ENCODE measurements at places on chromosomes 7 and 10.

GRCh38 chr7:15291699-15292098 is 270.1 kb downstream of the AGMO start:
- no peaks in the 10 kb centered on the region for H3K27me3 ChIP-seq
- no peak for DNase-seq
- H3K27ac ChIP-seq, result no peak overlapping the region
- H3K36me3 ChIP-seq, result no peaks in the 10 kb centered on the region

DNA sequence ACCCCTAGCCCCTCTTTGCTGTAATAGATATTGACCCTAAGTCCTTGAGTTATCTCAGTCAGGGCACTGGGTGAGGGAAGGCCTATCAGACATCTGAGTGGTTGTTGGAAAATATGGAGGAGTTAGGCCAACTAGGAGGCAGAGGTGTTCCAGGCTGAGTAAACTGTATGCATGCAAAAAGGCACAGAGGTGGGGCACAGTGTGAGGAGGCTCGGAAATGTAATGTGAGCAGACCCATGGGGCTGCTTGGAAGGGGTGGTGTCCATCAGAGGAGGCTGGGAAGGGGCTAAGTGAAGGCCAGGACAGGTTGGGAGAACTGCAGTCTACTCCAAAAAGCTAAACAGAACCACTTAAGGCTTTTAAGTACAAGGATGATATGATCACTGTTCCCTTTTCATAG is 323.2 kb upstream of the BMPER start:
- H3K4me1 ChIP-seq, result no peaks in the 10 kb centered on the region
- no peaks in the 10 kb centered on the region for H3K27me3 ChIP-seq
- H3K36me3 ChIP-seq, result no peaks in the 10 kb centered on the region
- no peak overlapping the region for H3K27ac ChIP-seq
- H3K4me3 ChIP-seq, result no peak overlapping the region

GRCh38 chr10:69516316-69516715 is 56.9 kb downstream of the NEUROG3 start:
- no peaks in the 10 kb centered on the region for H3K36me3 ChIP-seq
- no peak overlapping the region for H3K4me3 ChIP-seq
- H3K27me3 ChIP-seq, result no peaks in the 10 kb centered on the region

GRCh38 chr10:102001435-102002068 is 54.4 kb downstream of the ARMH3 start:
- H3K27ac ChIP-seq, result no peak overlapping the region
- DNase-seq, result no peak
- no peak overlapping the region for H3K4me3 ChIP-seq

- no peak for DNase-seq
- H3K27ac ChIP-seq, result no peak overlapping the region
- peaks cover 7% of the 10 kb centered on the region for H3K4me1 ChIP-seq
- no peaks in the 10 kb centered on the region for H3K27me3 ChIP-seq
- H3K4me3 ChIP-seq, result no peak overlapping the region
Measured at GRCh38 chr7:110179037-110179436, 911.9 kb upstream of the LRRN3 start.

GRCh38 chr10:114374053-114374791 is 30.1 kb downstream of the AFAP1L2 start:
- H3K36me3 ChIP-seq, result no peaks in the 10 kb centered on the region
- DNase-seq, result no peak
- no peaks in the 10 kb centered on the region for H3K4me1 ChIP-seq
- H3K4me3 ChIP-seq, result no peak overlapping the region
- H3K27me3 ChIP-seq, result peaks cover 6% of the 10 kb centered on the region
- no peak overlapping the region for H3K27ac ChIP-seq

DNA sequence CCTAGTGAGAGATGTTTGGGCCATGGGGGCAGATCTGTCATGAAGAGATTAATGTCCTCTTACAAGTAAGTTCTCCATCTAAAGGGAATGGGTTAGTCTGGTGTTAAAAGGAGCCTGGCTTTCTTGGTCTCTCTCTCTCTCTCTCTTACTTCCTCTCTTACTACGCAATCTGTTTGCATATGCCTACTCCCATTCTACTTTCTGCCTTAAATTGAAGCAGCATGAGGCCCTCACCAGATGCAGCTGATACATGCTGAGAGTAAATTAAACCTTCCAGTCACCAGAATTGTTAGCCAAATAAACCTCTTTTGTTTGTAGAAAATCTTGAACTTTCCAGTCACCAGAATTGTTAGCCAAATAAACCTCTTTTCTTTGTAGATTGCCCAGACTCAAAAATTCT is 884.1 kb downstream of the NRG3 start:
- DNase-seq, result no peak
- no peak overlapping the region for H3K27ac ChIP-seq
- H3K27me3 ChIP-seq, result no peaks in the 10 kb centered on the region
- H3K4me3 ChIP-seq, result no peak overlapping the region

DNA sequence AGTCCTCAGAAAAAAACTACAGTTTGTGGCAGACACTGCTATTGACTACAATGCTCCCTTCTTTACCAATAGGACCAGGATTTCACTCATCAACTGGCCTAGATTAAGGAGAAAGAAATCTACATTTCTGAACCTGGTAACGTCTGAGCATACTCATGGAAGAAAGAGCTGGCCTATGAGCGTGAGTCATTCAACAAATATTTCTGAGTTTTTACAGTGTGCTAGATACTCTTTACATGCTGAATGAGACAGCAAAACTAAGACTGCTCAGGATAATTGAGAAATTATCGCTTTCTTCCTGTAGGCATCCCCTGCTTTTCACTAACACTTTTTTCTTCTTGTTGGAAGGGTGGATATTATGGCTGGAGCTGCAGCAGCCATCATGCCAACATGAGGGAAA is 609.7 kb downstream of the TNS3 start:
- H3K27me3 ChIP-seq, result no peaks in the 10 kb centered on the region
- no peak overlapping the region for H3K27ac ChIP-seq
- DNase-seq, result no peak
- H3K4me1 ChIP-seq, result no peaks in the 10 kb centered on the region

DNA sequence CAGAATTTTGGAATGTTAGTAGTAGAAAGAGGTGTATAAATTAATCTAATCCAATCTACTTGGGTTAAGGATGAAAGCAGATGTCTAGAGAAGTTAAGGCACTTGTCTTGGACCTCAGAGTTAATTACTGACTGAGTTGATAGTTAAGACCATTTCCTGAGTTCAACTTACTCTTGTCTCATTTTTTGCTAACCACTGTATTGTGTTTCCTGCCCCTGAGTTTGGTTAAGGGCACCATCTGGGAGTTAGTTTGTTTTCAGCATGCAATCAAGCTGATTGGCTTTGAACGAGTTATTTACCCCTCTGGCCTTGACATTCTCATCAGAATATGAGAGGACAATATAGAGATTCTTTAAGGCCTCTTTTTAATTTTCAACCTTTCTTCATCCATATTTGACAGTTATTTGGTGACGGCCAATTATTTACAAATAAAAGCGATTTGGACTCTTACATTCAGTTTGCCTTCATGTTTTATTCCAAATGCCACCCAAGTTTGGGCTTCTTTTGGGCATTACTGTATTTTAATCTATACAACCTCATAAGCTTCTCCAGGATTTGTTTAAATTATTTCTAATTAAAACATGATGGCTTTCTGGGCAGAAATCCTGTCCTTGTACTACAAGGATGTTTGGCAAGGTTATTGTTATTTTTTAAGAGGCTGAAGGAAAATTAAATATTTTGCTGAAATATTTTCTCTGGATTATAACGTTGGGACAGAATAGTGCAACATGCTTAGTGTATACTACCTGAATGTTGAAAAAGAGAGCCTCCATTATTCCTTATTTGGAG is 225.0 kb downstream of the CACNB2 start:
- no peaks in the 10 kb centered on the region for H3K4me1 ChIP-seq
- no peaks in the 10 kb centered on the region for H3K27me3 ChIP-seq
- DNase-seq, result no peak
- H3K4me3 ChIP-seq, result no peak overlapping the region
- no peak overlapping the region for H3K27ac ChIP-seq
- H3K36me3 ChIP-seq, result no peaks in the 10 kb centered on the region

DNA sequence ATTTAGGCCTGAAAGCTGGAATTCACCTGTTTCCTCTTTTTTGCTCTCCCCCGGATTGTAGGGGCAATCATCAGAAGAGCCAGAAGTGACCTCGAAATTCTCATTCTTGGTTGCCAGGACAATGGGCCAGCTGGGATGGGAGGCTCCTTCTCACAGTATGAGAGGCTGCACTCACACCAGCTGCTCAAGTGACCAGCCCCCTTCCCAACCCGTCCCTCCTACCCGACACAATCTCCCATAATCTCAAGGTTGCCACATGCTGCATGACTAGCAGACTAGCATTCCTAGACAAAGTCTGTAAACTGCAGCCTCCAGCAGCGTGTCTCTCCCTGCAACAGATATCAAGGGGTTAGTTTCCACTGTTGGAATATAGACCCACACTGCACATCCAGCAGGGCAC is 110.3 kb downstream of the C1GALT1 start:
- no peaks in the 10 kb centered on the region for H3K36me3 ChIP-seq
- DNase-seq, result no peak
- H3K27ac ChIP-seq, result no peak overlapping the region
- no peaks in the 10 kb centered on the region for H3K4me1 ChIP-seq
- no peaks in the 10 kb centered on the region for H3K27me3 ChIP-seq

- H3K4me3 ChIP-seq, result no peak overlapping the region
- no peaks in the 10 kb centered on the region for H3K27me3 ChIP-seq
- no peaks in the 10 kb centered on the region for H3K4me1 ChIP-seq
- H3K36me3 ChIP-seq, result no peaks in the 10 kb centered on the region
- H3K27ac ChIP-seq, result no peak overlapping the region
- DNase-seq, result no peak
Measured at GRCh38 chr7:46259947-46260346, 338.9 kb upstream of the IGFBP3 start.

DNA sequence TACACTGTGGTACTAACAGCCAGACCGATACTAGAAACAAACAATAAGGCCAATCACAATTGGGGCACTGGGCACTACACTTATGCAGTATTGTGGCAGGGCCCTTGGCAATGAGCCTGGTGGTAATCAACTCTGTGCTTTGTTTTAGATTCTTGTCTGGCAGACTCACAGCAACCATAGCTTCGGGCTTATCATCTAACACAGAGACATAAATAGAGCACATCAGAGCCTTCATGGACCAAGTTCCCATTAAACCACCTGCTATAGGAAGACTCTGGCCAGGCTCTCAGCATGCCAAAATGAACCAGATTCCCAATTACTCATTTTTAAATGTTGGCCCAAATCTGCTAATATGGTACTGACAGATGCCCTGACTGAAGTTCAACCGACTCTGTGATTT is 218.6 kb downstream of the DGKI start:
- DNase-seq, result no peak
- H3K27me3 ChIP-seq, result no peaks in the 10 kb centered on the region
- H3K36me3 ChIP-seq, result no peaks in the 10 kb centered on the region
- H3K4me3 ChIP-seq, result no peak overlapping the region
- H3K4me1 ChIP-seq, result no peaks in the 10 kb centered on the region

DNA sequence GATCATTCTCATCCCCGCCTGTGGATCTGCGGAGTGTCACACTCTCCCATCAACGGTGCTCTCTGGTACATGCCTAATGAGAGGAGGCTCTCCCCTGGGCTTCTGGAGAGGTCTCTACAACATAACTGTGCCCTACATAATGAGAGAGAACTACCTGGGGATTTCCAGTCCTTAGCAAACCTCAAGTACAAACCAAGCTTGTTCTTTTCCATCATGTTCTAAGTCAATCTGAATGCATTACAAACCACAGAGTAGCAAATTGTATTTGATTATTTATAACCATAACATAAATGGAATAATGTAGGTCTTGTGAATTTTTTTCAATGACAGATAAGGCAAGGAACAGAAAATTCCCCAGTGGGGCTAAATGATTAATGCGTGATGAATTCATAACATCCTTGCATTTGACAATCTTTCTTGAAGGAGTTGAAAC is 412.4 kb upstream of the NRP1 start:
- H3K4me1 ChIP-seq, result no peaks in the 10 kb centered on the region
- H3K27ac ChIP-seq, result no peak overlapping the region
- no peaks in the 10 kb centered on the region for H3K27me3 ChIP-seq
- H3K4me3 ChIP-seq, result no peak overlapping the region
- no peak for DNase-seq

DNA sequence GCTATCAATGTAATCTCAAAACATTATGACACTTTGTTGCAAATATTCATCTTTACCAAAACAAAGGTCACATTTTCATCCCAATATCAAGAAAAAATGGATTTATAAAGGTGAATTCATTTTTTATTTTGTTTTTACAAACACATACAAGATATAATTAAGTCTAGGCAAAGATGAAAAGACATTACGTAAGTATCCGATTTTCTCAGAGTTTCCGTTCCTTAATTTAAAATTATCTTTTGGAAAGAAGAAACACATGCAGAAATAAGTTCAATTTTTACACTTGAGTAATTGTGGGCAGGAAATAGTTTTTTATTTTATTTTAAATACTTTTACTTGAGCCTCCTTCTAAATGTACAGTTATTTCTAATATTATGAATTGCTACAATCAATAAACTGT is 24.6 kb downstream of the RTKN2 start:
- H3K27me3 ChIP-seq, result peaks cover 15% of the 10 kb centered on the region
- H3K4me3 ChIP-seq, result no peak overlapping the region

- peaks cover 30% of the 10 kb centered on the region for H3K4me1 ChIP-seq
- H3K36me3 ChIP-seq, result no peaks in the 10 kb centered on the region
- no peak for DNase-seq
- no peaks in the 10 kb centered on the region for H3K27me3 ChIP-seq
Measured at GRCh38 chr10:112213836-112214235, 30.3 kb upstream of the GPAM start.

- H3K4me1 ChIP-seq, result no peaks in the 10 kb centered on the region
- no peak overlapping the region for H3K27ac ChIP-seq
- H3K4me3 ChIP-seq, result no peak overlapping the region
- H3K27me3 ChIP-seq, result no peaks in the 10 kb centered on the region
Measured at GRCh38 chr10:129775681-129776080, 188.4 kb downstream of the EBF3 start.

- no peak overlapping the region for H3K27ac ChIP-seq
- H3K4me3 ChIP-seq, result no peak overlapping the region
- H3K36me3 ChIP-seq, result no peaks in the 10 kb centered on the region
Measured at GRCh38 chr7:97179454-97180104, 62.1 kb downstream of the SDHAF3 start.

DNA sequence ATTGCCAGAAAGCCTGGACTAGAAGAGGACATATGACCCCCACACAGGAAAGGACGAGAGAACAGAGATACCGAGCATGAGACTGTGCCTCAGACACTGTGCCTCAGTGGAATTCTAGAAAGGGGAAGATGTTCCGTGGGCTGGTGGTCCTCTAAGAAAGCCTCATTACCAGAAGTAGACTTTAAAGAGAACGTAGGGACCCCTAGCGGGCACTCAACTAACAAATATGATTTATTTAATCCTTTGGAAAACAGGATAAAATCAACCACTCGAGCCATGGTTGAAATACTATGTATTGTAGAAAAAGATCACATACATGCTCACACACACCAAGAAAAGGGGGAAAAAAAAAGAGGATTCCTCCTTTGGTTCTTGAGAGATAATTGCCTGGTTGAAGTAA is 701.2 kb upstream of the SORCS1 start:
- H3K4me3 ChIP-seq, result no peak overlapping the region
- H3K4me1 ChIP-seq, result no peaks in the 10 kb centered on the region
- H3K27ac ChIP-seq, result no peak overlapping the region
- no peak for DNase-seq
